SJCRH30 (cell line): ENCODE measurements at places on chromosomes 6 and 20. TPM values are rescaled to one million over a fixed set of nuclear protein-coding genes. Genes with fewer than 3 reads are reported as not detected.

DNA sequence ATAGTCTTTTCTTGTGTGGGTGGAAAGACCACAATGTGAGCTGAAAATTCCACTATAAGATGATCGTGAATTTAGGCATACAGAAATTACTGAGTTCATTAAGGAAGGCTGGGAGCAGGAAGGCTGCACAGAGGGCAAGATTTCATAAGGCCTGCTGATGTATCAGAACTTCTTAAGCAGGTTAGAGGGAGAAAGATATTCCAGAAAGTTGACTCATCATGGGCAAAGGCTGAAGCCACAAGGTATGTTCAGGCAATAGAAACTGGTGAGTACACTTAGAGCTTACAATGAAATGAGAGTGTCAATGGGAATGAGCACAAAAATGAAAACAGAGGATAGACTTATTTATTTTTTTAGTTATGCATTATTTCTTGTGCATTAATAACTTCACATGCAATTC lies 618.6 kb downstream of the CBLN4 start:
- DNase-seq: no peak

- no peak for DNase-seq
Measured at GRCh38 chr6:72813807-72814596, 192.1 kb downstream of the KCNQ5 start.

GRCh38 chr6:64553249-64553786 lies 917.7 kb downstream of the PHF3 start:
- no peak for DNase-seq

DNA sequence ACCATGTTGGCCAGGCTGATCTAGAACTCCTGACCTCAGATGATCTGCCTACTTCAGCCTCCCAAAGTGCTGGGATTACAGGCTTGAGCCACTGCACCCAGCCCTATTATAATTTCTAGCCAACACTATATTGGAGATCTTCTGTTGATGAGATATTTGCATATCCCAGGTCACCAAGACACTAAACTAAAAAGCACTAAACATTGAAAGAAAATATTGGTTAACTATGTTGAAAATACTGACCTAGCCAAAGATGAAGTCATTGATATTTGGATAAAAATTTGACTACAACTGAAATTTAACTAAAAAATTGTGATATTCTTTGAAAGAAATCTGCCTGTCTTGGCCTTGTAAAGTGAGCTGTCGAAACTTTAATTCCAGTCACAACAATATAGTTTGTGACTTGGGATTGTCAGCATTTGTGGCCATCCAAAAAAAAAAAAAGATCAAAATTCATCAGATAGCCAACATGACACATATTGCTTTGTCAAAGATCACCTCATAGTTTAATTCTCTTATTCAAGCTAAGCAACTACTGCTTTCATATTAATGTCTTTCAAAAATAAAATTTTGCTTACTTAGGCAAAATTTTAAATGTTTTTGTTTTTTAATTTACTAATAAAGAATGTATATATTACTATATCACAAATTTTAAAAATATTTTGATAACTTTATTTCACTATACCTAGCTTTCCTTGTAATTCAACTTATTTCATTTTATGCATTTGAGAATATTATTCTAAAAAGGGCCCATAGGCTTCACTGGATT lies 6.3 kb upstream of the NT5E start:
- no peak for DNase-seq

GRCh38 chr6:29724937-29725869 lies 2.0 kb downstream of the HLA-F start:
- no peak for DNase-seq

DNA sequence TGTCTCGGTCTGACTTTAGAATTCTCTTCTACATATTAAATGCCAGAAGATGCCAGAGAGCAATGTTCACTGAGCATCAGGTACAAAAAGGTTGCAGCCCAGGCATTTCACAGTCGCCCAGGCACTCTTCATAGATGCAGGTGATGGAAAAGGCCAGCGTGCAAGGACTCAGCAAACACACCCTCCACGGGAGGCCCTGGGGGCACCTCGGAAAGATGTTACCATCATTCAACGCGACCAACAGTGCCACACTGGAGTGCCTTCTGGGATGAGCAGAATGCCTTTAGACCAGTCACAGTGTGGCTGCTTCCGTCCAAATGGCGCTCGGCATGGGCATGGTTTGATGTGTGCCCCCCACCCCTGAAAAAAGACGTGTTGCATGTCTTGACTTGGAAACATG lies 4.5 kb upstream of the RAMACL start:
- no peak for DNase-seq

DNA sequence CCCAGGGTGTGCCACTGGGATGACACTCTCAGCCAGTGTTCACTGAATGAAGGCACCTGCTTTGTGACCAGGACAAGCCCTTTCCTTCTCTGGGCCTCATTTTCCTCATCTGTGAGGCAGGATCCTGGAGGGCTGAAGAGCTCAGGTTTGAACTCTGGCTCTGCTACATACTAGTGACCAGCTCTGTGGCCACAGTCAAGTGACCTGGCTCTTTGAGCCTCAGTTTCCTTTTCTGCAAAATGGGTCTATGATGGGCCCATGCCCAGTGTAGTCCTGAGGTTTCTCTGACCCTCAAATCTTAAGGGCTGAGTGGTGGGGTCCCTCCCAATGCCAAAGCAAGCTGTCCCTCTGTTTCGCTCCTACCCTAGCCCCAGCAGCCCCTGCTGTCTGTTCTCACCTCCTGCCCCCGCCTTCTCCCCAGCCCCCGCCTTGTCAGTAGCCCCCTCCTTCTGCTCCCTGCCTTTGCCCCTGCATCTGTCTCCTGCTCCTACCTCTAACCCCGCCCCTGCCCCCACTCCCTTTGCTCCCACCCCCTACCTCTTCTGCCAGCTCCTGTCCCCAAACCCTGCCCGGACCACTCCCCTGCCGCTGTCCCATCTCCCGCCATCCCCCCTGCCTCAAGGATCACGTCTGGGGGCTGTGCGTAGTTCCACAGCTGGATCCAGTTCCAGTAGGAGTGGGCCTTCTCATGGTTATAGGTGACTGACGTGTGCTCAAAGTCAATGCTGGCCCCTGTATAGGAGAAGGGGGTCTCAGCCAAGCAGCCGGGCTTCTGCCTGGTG lies 17.0 kb downstream of the SUN5 start:
- DNase-seq: no peak

DNA sequence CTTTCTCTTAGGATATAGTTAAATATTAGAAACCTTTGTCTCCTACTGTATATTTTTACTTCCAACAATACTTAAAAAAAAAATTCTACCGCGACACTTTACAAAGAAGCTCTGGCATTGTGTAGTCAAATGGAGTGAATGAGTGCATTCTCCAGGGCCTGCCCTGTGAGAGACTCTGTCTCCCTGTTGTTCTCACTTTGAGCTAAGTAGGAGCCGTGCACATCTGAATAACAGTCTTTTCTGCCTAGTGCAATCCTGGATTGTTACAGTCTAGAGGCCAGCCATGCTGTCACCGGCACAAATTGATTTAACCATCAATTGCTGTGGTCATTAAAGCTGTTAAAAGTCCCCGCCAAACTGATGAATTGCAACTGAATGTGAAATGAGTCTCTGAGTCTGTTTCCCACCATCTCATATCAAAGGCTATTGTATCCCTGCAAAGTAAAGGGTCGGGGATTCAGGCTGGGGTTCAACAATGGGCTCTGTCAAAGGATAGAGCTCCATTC lies 156.0 kb downstream of the RFPL4B start:
- peak; percentile 95 for DNase-seq

TREML1 gene
- 0.10 TPM in 1 of 2 replicates, not detected in the other for total RNA-seq
